Stimulated activated CD4-positive, alpha-beta T cell treated with anti-CD3 and anti-CD28 coated beads, TNF-alpha, amount 100 ng/mL, for 48 hours (primary cell): ENCODE measurements at places on chromosomes 3 and 15.

DNA sequence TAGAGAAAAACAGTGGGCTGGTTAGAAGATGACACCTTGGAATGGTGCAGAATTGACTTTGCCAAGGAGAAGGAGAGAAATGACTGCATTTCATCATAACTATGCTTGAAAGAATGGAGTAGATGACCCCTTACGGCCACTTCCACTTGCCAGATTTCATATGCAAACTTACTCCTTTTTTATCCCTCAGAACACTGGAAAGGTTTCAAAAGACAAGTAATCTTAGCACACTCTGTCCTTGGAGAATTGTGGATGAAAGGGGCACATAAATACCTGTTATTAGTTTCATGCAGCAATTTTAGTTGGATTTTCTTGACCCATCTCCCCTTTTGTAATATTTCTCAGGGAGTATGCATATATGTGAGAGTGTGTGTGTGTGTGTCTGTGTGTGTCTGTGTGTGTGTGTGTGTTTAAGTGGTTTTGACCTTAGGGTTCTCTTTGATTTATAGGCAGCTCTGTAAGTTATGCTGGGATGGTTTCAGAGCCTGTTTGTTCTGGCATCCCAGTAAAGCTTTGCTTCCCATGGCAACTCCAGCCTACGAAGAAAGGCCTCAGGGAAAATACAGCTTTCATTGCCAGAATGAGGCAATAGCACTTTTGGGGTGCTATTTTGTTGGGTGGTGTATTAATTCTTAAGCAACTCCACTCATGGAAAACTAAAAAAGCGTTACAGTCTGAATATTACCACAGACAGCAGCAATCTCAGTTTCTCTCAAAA lies 122.2 kb upstream of the TP63 start:
- no peak for DNase-seq

GRCh38 chr3:169929830-169930519 lies 18.6 kb downstream of the SAMD7 start:
- no peak for DNase-seq

- no peak for DNase-seq
Measured at GRCh38 chr3:111691293-111691909, 96.3 kb upstream of the ZBED2 start.

DNA sequence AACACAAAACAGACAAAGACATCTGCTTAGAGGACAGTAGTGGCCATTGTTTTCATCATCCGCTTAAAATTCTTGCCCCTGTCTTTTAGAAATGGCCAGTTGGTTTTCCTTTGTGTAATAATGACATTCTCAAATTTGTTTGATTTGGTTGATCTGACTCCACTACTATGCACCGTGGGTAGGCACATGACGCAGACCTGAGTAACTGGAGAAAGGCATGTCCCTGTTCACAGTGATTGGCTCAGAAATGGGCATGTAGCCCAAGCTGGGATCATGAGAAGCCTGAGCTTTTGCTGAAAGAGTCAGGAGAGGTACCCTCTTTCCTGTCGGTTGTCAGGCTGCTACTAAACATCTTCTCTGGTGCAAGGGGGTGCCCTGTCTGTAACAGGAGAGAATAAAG lies 36.6 kb upstream of the MAGI1 start:
- DNase-seq, result no peak

DNA sequence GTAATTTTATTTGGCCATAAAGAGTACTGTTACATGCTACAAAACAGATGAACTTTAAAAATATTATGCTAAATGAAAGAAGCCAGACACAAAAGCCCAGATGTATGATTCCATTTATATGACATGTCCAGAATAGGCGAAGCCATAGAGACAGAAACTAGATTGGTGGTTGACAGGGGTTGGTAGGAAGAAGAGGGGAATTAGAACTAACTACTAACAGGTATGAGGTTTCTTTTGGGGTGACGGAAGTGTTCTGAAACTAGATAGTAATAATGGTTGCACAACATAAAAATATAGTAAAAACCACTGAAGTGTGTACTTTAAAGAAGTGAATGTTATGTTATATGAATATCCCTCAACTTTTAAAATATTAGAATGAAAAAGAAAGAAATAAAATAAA lies 66.1 kb downstream of the GBE1 start:
- no peak for DNase-seq
